ENCODE measurements at places on chromosomes 3 and 15.

DNA sequence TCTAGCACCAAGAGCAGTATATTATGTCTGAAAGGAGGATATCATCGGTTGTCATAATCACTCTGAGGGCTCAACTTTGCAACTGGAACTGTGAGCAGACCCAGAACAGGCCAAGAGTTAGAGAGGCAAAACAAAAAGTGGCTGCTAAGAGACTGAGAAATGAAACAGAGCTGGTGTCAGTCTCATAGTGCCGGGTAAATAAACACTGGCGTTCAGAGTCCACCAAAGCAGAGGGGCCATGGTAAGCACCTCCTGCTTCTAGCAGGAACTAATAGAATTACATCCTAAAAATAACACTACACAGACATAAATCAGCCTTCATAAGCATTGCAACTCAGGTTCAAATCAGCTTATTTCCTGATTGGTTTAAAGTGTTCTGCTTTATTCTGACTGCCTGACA lies 10.3 kb upstream of the IL12A start:
- no peak for DNase-seq

- DNase-seq, result no peak
Measured at GRCh38 chr3:143132246-143132980, 12.8 kb downstream of the CHST2 start.

- no peak for DNase-seq
Measured at GRCh38 chr3:193640165-193640715, 47.2 kb downstream of the OPA1 start.

- DNase-seq, result no peak
Measured at GRCh38 chr3:108311797-108312196, 15.4 kb downstream of the HHLA2 start.

DNA sequence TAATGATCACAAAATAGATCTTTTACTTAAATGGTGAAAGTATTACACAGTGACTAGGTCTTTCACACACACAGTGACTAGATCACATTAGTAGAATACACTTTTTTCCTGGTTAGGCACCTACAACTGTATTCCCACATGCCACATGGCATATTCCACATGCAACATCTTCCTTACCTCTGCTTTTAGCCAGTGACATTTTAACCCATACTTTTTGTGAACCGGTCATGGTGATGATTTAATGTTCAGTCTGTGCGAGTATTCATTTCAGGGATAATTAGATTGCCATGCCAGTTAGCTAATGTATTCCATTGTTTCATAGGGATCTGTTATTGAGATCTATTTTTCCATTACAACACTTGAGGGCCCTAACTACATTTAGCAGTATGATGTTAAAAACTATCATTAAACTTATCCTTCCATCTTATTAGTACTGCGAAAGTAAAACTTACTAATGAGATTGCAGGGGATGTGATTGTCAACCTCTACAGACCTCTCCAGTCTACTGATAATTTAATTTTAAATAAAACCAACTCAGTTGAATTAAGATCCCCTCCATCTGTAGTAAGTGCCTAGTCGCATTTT lies 28.3 kb downstream of the TSEN2 start:
- no peak for DNase-seq

- DNase-seq, result no peak
Measured at GRCh38 chr3:195580744-195581443, 2.8 kb downstream of the APOD start.

DNA sequence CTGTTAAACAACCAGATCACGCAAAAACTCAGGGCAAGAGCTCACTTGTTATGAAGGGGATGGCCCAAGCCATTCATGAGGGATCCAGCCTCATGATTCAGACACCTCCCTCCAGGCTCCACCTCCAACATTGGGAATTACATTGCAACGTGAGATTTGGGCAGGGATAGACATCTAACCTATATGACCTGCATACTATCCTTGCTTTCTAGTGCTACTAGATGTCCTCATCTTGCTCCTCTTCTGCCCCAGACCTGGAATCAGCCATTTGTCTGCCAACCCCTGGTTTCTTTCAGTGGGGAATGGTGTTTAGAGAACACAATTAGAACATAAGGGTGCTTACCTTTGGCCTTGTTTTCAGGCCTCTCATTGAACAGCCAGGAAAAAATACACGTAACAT lies 63.2 kb downstream of the RPN1 start:
- no peak for DNase-seq

DNA sequence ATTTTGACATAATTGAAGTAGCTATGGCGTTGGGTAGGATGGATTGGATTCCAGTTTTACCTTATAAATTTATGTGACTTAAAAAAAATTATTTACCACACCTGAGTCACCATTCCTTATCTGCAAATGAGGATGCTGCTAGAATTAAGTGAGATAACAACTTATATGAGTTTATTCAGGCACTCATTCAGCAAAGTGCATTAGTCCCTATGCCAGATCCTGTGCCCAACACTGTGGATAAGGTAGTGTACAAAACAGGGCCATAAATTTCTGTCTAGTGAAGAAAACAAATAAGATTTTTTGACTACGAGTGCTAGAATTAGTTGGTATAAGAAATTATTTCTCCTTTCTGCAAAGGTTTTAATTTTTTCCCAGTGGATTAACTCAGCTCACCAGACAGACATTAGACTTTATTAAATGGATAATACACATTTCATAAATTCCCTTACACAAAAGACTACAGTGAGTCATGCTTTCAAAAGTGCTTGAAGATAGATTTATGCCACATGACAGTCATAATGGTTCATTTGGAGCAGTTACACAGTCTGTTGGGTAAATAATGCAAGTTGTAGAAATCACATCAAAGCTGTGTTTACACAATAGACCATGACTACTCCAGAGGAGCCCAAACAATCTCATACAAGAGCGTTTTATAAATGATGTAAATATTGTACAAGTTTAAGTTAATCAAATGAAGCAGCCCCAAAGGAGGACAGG lies 129.9 kb upstream of the TGFBR2 start:
- DNase-seq, result no peak

DNA sequence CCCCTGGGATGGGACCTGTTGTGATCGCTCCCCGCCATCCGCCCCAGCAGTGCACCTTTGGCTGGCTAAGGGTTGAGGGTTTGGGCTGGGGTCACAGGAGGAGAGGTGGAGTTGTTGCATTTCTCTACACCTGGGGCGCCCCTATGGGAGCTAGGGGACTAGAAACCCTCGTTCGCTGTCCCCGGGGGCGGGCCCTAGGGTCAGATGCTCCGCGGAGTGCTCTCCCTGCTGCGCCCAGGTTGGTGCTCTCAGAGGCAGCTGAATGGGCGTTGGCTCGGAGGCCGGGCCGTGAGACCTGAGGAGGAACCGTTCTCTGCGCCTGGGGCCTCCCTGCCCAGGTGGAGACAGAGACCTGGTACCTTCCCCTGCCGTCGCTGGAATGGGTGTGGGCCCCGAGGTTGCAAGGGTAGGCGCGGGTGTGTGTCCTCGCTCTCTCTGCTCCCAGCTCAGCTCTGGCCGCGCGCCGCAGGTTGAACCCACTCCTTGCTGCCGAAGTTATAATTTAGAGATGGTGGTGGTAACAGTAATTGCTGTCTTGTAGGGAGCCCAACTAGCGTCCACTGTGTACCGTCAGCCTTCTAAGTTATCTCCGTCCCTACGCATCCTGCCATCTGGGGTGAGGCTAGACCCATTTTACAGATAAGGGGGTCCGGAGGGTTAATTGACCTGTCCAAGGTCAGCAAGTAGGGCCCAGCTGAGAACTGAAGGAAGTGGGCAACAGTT lies 965 bp downstream of the FLNB start:
- peak; percentile 54 for DNase-seq

DNA sequence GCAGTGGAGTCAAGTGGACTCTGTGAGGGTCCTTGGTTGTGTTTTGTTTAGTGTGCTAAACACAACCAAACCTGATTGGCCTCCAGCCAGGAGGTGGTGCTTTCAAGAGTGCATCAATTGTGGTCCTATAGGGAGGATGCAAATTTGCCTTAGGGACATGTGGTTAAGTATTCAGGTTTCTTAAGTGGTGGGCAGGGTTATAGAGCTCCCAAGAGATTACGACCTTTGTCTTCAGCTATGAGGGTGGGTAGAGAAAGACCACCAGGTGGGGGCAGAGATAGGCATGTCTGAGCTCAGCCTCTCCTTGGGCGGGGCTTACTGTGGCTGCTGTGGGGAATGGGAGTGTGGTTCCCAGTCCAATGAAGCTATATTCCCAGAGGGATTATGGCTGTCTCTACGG lies 186.6 kb downstream of the SQOR start:
- DNase-seq, result no peak

DNA sequence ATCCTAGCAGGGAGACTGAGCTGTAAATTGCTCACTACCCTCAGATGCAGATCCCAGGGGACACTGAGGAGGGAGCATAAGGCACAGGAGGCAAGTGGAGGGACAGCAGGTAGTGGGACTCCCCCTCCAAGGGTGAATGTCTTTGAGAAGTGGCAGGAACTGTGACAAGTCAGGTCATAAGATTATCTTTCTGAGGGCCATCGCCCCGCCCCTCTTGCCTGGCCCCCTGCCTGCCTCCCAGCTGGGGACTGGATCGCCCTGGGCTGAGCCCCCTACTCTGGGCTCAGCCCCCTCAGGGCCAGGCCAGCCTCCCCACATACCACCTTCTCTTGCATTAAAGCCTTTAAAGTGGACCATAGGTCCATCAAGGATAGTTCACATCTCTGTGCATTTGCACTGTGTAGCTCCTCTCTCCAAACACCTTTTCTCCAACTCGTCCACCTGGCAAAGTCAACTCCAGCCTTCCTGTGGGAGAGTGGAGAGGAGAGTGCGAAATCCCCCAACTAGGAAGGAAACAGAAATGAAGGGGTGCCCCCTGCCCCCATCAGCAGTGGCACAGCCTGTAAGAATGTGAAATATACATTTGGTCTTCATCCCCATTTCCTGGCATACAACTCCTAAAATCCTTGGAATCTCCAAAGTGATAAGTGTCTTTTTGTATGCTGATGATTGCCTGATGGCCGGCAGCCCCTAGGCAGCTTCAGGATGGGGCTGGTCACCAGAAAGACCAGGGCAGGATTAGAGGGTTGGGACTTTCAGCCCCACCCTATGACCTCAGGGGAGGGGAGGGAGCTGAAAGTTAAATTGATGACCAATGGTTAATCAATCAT lies 14.7 kb downstream of the PIF1 start:
- DNase-seq, result no peak

DNA sequence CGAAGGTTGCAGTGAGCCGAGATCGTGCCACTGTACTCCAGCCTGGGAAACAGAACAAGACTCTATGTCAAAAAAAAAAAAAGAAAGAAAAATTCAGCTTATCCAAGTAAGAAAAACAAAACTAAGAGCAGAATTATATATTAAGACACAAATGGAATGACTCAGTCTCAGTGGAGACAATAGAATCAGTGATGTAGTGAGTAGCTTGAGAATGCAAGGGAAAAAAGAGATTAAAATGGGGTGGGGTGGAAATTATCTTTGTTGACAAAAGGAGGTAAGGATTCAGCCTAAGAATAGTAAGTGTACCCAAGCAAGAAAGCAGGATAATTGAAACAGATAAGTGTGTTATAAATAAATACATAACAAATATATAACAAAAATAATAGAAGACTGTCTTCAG lies 70.7 kb downstream of the BLM start:
- peak; percentile 12 for DNase-seq

GRCh38 chr15:78032671-78033070 lies 44.8 kb downstream of the TBC1D2B start:
- DNase-seq, result no peak

DNA sequence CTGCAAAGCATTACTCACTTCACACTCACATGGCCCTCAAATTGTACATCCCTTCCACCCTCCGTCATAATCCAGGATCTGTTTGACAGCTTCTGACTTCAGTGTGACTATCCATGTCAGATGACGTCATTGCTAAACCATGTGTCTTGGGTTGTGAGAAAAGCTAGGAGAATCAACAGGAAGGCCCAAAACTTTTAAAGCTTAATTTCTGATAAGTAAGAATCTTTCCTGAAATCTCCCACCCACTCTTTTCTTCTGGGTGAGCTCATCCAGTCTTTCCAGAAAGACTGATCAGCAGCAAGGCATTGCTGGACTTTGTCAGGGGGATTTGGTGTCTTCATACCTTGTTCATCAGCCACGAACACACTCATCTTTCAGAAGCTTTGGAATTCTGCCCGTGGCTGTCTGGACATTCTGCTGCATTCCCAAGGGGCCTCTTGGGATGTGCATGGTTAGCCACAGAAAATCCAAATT lies 11.5 kb upstream of the LMCD1 start:
- peak; percentile 11 for DNase-seq

DNA sequence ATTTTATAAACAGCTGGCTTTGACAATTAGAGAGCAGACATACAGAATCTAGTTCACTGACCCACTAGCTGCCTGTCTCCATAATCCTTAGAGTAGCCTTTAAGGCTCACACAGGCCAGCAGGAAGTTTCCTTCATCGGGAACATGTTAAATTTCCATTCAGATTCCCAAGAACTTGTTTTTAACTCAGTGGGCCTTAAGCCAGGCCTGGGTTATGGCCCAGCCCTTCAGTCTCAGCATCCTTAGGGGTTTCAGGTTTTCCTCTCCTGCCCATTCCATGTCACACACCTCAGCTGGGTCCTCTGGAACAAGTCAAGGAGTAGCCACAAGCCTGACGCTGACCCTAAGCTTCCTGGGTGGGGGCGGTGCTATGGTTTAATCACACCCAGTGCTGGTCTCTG lies 15.0 kb downstream of the CDAN1 start:
- no peak for DNase-seq

- no peak for DNase-seq
Measured at GRCh38 chr3:23968463-23969184, 23.5 kb downstream of the NR1D2 start.
